ENCODE measurements at places on chromosomes 2 and 18.

DNA sequence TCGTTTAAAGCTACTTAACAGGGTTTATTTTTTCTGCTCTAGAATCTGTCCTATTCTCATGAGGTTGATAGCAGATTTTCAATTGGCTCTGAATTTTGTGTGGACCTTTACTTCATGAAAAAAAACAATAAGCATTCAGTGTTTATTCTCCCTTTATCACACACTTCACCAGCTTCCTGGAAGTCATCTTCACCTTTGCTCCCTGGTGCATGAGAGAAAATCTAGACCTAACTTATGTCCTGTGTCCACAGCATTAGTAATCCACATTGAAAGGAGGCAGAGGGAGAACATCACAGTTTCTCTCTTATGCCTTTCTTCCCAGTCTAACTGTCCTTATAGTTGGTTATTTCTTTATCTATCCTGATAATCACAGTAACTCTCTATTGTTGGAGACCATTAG is 316.1 kb downstream of the PTH2R start:
- DNase-seq: no peak

DNA sequence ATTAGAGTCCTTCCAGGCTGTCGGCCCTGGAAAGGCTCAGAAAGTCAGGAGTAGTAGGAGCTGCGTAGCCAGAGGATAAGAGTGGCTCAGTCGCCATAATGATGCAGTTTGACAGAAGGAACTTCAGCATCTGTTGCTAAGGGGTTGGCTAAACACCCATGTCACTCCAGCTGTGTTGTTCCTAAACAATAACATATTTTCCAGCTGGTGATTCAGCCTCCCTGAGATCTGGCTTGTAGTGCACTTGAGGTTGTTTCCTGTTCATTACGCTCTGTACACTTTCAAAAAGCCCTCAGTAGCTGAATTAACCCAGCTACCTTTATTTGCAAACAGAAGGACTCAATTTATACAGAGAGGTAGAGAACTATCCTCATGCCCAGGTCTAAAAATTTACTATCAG is 39.7 kb upstream of the EPAS1 start:
- DNase-seq: no peak

- DNase-seq: no peak
Measured at GRCh38 chr2:232597362-232598079, 35.9 kb upstream of the EFHD1 start.

DNA sequence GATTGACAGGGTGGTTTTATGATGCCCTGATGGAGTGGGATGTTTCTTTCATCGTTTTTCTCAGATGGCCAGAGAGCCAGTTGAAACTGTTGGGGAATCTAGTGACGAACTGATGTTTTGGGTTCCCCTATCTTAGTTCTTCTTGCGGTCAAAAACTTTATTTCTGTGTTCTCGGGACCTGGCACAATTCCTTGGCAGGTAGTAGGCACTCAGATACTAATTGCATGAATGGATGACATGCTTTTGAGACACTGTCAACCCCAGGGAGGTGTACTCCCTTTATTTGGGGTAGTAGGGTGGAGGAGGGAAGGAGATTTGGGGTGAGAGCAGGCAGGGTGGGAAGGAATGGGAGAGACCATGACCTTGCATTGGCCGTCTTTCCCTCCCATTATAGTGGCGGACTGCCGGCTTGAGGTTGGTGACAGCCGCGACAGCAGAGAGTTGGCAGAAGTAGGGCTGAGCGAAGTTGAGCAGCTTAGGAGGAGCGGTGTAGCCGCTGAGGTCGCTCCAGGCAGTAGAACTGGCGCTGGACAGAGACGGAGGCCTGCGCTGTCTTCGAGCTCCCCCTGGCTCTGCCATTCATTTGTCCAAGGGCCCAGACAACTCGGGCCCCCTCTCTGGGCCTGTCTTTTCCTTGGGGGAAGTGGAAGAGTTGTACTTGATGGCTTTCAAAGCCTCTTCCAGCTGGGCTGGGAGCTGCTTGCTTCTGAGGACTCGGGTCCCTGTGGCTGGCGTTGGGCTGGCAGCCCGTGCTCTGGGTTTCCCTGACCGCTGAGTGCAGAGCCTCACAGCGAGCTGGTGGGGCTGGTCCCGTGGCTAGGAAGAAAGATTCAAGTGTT is 2.6 kb downstream of the TET3 start:
- no peak for DNase-seq

GRCh38 chr2:23478933-23479683 is 94.1 kb downstream of the KLHL29 start:
- no peak for DNase-seq

DNA sequence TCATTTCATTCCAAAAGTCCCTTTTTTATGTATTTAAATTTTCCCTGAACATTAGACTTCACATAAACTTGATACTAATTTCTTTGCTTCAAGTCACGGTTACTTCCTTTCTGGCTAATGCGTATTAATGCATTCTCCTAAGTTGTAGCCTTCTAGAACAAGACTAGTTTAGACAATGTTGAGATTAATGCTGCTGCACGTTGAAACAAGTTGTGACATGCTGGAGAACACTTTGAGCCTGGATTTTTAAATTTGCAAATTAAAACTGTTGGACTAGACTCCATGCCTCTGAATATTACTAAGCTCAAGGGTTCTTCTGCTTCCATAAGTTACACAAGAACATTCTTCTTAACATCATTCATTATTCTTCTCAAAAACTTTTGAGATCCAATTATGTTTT is 29.1 kb downstream of the ID2 start:
- DNase-seq: no peak

DNA sequence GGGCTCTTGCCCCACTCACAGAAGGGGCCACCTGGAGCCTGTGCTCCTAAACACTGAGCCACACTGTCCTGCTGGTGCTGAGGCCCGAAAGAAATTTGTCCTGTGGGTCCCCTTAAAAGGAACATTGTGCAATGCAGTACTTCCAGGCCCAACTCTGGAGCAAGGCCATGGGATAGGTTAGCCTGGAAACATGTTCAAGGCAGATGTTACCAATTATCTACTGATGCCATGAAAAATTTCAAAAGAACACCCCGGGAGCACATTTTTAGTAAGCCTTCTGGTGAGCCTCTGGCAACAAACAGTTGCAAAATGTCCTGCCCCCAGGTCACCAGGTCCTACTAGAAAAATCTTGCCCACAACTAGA is 12.3 kb upstream of the PTMA start:
- no peak for DNase-seq

DNA sequence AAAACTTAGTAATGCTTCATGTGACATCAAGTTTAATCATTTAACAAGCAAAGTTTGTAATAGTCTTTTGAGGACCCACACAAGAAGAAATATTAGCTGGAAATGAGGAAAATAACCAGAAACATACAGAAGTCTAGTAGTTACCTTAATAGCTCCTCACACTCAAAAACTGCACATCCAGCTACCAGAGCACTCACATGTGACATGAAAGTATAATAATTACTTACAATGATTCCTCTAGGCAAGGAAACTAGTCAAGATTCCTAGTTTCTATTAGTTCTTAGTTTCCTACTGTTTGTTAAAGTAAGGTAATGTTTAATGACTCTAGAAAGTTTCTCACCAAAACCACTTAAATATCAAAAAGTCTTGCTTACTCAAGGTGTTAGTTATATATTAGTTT is 335.8 kb downstream of the RAD51AP2 start:
- no peak for DNase-seq

GRCh38 chr2:164008752-164009151 is 272.9 kb upstream of the FIGN start:
- DNase-seq: no peak

DNA sequence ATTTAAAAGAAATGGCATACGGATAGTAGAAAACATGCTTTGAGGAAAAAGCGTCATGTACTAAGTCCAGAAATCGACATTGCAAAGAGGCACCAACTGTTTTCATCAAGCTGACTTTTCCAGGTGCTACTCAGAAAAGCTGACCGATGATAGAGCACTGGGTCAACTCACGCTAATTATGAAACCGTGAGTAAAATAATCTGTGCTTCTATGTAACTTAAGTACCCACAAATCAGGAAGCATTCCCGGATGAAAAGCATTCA is 353 bp upstream of the NUP35 start:
- no peak for DNase-seq

- no peak for DNase-seq
Measured at GRCh38 chr2:62199392-62200125, 3.6 kb downstream of the B3GNT2 start.

- no peak for DNase-seq
Measured at GRCh38 chr18:11324956-11325882, 175.8 kb upstream of the PIEZO2 start.

DNA sequence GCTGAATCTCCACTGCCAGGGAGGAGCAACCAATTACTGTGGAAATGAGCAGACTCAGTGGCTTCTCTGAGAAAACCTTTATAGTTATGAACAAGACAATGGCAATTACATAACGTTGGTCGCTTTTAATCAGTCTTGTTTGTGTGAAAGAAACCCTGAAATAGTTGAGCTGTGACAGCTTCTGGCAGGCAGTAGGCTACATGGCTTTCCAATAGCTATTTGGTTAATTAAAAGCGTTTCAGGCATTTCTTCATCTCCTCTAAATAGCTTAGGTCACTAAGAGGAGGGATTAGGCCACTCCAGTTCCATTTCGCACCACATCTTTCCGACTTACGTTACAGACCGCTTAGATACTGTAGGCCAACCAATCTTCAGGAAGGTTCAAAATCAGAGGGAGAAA is 794.4 kb upstream of the ID2 start:
- no peak for DNase-seq

- DNase-seq: no peak
Measured at GRCh38 chr2:43269706-43270105, 43.3 kb upstream of the ZFP36L2 start.

- DNase-seq: no peak
Measured at GRCh38 chr2:39210846-39211245, 32.9 kb downstream of the CDKL4 start.

- no peak for DNase-seq
Measured at GRCh38 chr2:29062371-29062770, 12.0 kb downstream of the PCARE start.

- no peak for DNase-seq
Measured at GRCh38 chr2:113922784-113923183, 32.9 kb downstream of the ACTR3 start.

DNA sequence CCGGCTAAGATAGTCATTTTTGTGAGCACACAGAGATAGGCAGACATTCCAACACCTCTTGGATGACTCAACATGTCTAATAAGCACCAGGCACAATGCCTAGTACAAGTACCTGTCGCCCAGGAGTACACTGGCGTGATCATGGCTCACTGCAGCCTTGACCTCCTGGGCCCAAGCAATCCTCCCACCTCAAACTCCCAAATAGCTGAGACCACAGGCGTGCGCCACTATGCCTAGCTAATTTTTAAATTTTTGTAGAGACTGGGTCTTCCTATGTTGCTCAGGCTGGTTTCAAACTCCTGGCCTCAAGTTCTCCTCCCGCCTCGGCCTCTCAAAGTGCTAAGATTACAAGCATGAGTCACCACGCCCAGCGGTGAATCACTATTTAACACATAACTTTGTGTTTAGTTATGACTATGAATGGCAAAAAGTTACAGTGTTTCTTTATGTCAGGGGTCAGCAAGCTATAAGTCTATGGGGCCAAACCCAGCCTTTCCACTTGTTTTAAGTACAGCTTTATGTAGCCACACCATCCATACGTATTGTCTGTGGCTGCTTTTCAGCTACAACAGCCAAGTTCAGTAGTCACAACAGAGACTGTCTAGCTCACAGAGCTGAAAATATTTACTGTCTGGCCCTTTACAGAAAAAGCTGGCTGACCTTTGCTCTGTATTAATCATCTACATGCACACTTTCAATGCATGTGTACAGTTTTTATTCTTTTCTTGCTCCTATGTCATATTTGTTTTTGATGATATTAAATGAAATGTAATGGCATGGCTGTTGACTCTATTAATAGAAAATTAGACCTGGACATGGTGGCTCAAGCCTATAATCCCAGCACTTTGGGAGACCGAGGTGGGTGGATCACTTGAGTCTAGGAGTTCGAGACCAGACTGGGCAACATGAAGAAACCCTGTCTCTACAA is 18.7 kb downstream of the ORC2 start:
- no peak for DNase-seq

GRCh38 chr2:172995323-172996244 is 80.1 kb upstream of the MAP3K20 start:
- DNase-seq: no peak

GRCh38 chr2:235952714-235953113 is 215.5 kb downstream of the GBX2 start:
- DNase-seq: no peak

DNA sequence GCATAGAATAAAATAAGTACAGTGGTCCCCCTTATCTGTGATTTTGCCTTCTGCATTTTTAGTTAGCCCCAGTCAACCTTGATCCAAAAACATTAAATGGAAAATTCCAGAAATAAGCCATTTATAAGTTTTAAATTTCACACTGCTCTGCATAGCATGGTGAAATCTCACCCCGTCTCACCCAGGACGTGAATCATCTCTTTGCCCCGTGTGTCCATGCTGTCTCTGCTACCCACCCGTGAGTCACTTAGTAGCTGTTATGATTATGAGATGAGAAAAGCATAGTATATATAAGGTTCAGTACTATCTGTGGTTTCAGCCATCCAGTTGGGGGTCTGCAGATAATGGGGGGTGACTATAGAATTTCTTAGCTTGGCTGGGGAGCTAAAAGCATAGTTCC is 67.3 kb downstream of the RHBDD1 start:
- no peak for DNase-seq

DNA sequence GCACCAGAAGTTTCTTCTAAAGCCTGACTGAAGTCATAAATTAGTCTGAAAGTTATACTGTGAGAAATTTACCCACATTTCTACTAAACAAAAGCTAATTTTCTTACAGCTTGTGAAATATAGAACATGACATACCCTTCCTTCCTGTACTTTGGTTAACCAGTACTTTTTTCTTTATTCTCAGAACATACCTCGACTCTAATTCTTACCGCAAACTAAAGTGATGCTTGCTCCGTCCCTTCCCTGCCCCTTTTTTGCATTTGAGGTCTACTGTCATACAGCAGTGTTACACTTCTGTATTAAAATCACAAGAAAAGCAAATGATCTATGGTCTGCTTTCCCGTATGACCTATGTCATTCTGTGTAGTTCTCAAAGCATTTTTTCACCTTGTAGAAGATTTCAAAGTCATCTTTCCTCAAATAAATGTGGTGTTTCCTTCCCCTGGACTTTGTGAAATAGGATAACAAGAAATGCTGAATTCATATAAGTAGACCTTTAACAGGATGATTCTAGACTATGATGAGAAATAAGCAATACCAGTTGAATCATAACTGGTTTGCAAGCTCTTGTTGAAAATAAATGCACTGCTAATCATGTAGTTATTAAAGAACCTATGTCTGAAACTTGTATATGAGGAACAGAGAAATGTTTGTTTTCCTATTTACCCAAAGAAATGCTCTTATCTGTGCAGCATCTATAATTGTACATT is 30.4 kb downstream of the CYTIP start:
- no peak for DNase-seq

DNA sequence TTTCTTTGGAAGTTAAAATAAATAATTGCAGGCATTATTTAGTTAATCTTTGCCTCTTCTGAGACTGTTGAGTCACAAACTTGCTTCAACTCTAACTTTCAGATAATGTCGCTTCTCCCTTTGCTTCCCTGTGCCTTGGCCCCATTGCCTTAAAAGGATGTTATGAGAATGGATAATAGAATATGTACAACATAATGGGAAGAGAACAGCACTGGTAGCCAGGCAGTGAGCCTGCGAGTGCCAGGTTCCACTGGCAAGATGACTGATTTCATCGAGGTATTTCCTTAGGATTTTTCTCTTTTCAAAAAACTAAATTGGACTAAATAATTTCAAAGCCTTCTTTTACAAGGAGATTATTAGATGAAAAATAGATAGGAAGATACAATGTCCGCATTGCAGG is 420.9 kb downstream of the TGIF1 start:
- DNase-seq: no peak

All from stimulated activated CD4-positive, alpha-beta T cell treated with anti-CD3 and anti-CD28 coated beads, Interleukin-15, amount 100 ng/mL, for 1 hour (primary cell).